ENCODE measurements at places on chromosomes 13 and 19. TPM values are rescaled to one million over a fixed set of nuclear protein-coding genes. Genes with fewer than 3 reads are reported as not detected.

ZNF506 gene
- total RNA-seq: 0.12 TPM

CYP2B6 gene
- total RNA-seq: not detected

NANOS3 gene
- total RNA-seq: 2.1 TPM

OVOL3 gene
- total RNA-seq: 0.30 TPM

C19orf67 gene
- total RNA-seq: not detected

RASIP1 gene
- total RNA-seq: 0.45 TPM

GTF3A gene
- total RNA-seq: 93.8 TPM

ATP8B3 gene
- 1.9 TPM for total RNA-seq

IZUMO4 gene
- 0.81 TPM for total RNA-seq

LRRC4B gene
- 0.41 TPM for total RNA-seq

ACER1 gene
- not detected for total RNA-seq

NBEA gene
- total RNA-seq: 1.7 TPM

FAM216B gene
- total RNA-seq: not detected

ZNF607 gene
- 4.5 TPM for total RNA-seq

INSL3 gene
- not detected for total RNA-seq

CASP14 gene
- total RNA-seq: not detected

Data from A549 treated with AZD2906 at 1 μM for 4 hours (cell line).